ENCODE measurements at places on chromosomes 1 and 21. TPM values are rescaled to one million over a fixed set of nuclear protein-coding genes. Genes with fewer than 3 reads are reported as not detected.

The ADORA1 gene
- total RNA-seq, result not detected

The COP1 gene
- 39.5 TPM for total RNA-seq

GRCh38 chr1:40899230-40899870 lies 37.2 kb upstream of the CITED4 start:
- DNase-seq, result no peak

The OR2T29 gene
- total RNA-seq, result 3.4 TPM

The KRTAP19-1 gene
- not detected for total RNA-seq

Data from GM12878 (cell line).